ENCODE measurements at places on chromosomes 6 and 20.

- peak; percentile 16 for DNase-seq
These were observed 1.2 kb downstream of the MYB start for GRCh38 chr6:135182071-135183001.

DNA sequence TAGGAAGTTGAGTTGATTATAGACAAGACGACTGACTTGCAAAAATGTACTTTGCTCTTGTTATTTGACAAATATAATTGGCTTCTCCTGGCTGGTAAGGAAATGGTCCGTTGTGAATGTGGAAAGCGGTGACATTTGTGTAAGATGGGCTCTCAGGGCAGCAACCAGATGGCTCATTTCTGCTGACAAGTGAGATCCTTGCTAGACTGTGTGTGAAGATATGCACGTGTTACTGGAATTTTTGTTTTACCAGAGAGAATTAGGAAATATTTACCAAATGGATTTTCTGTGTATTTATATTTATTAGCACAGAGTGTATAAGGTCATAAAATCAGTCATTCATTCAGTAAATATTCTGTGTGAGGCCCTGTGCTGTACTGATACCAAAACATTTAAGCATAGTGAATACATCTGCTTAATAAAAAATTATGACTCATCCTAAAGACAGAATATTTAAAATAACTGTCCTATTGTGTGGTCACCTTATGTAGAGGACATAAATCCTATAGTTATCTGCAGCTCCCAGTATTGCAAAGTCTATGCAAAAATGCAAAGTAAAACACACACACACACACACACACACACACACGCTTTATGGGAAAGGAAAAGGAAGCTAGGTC is 109.9 kb upstream of the ASF1A start:
- DNase-seq = no peak

GRCh38 chr6:129359811-129360681 is 349.9 kb downstream of the ARHGAP18 start:
- DNase-seq = no peak

- no peak for DNase-seq
These were observed 135.8 kb upstream of the FOXA2 start for GRCh38 chr20:22720206-22720605.

DNA sequence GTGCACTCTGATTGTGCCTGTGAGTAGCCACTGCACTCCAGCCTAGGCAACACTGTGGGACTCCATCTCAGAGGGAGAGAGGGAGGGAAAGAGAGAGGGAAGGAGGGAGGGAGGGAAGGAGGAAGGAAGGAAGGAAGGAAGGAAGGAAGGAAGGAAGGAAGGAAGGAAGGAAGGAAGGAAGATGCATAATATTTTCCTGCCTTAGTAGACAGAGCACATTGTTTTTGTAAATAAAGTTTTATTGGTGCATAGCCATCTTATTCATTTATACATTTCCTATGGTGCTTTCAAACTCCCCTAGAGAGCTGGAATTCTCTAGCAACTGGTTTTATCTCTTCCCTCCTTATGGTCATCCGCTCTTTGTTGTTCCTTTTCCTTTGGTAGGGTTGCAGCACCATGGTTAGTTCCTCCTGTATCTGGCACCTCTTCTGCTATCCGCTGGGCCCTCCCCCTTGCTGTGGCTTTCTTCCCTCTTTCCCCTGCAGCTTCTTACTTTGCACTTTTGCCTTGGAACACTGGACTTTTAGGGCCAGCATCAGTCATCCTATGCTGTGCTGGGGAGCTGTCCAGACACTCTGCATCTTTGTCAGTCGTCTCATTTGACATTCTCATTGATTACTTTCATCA is 20.2 kb downstream of the GPR6 start:
- DNase-seq = no peak

Data from progenitor cell of endocrine pancreas (in vitro differentiated cells).